Smooth muscle cell of the pulmonary artery (primary cell): ENCODE measurements at places on chromosomes 6 and 20. TPM values are rescaled to one million over a fixed set of nuclear protein-coding genes. Genes with fewer than 3 reads are reported as not detected.

RIMS1 gene
- total RNA-seq = 2.3 and 3.6 TPM in 2 replicates

RBM24 gene
- 2.9 and 6.3 TPM in 2 replicates for total RNA-seq

DEFB112 gene
- not detected in 2 replicates for total RNA-seq

TCP11 gene
- 0.07 and 0.26 TPM in 2 replicates for total RNA-seq

NRSN1 gene
- not detected in 2 replicates for total RNA-seq

GSTA3 gene
- not detected in 2 replicates for total RNA-seq

TP53TG5 gene
- 0.03 TPM in 1 of 2 replicates, not detected in the other for total RNA-seq

APOBEC2 gene
- total RNA-seq = not detected in 2 replicates

JAG1 gene
- total RNA-seq = 136 and 184 TPM in 2 replicates

SOX18 gene
- 0.07 TPM in 2 replicates for total RNA-seq

MAPK14 gene
- 50.0 and 62.4 TPM in 2 replicates for total RNA-seq

BHLHE23 gene
- not detected in 2 replicates for total RNA-seq

NCOA5 gene
- total RNA-seq = 9.3 and 9.6 TPM in 2 replicates

SRXN1 gene
- 68.8 and 104 TPM in 2 replicates for total RNA-seq

FHL5 gene
- total RNA-seq = not detected in 2 replicates
